T-helper 9 cell (primary cell): ENCODE measurements at places on chromosomes 11 and 22.
A peak's percentile ranks its signal among the peaks of the same experiment; 100 is the strongest.

DNA sequence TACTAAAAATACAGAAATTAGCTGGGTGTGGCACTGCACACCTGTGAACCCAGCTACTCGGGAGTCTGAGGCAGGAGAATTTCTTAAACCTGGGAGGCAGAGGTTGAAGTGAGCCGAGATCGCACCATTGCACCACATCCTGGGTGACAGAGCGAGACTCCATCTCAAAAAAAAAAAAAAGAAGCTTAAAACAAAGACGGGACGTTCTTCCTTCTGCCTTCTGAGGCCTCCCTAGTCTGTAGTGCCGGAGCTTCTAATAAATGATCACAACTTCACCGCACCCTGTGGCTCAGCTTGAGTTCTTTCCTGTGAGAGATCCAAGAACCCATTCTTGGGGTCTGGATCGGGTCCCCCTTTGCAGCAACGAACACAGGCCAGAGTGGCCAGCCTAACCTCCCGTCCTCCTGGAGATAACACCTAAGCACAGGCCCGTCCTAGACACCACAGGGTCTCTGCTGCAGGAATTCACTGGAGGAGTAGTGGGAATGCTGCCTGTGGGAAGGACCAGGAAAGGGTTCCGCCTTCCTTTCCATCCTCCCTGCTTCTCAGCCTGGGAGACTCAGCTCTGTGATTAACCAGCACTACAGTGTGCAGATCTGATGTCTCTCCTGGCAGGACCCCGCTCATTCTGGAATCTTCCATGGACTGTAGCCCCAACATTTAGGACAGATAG is 2.2 kb upstream of the APOBEC3H start:
- no peak for DNase-seq

DNA sequence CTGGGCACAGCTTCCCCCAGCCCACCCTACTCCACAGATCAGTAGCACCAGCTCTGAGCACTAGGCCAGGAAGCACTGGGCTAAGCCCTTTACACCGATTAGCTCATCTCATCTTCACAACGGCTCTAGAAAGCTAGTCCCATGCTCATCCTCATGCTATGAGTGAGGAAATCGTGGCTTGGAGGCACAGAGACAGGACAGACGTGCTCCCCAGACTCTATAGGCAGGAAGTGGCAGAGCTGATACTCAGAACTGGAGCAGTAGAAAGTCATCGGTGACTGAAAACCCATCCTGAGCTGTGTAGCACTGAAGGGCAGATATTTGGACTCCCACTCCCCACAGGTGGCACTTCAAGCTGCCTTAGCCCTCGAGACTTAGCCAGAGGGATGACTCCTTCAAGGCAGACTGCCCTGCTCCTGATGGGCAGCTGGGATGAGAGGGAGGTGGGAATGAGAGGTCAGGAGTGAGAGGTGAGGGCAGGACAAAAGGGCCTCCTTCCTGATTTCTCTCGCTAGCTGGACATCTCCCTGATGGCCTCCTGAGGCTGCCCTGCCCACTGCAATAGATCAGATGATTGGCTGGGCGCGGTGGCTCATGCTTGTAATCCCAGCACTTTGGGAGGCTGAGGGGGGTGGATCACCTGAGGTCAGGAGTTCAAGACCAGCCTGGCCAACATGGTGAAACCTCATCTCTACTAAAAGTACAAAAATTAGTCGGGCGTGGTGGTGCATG is 9.7 kb downstream of the CD5 start:
- DNase-seq, result peak; percentile 40

GRCh38 chr11:113947994-113948393 is 26.9 kb upstream of the HTR3A start:
- no peak for DNase-seq

GRCh38 chr11:71504531-71504930 is 22.5 kb upstream of the KRTAP5-7 start:
- DNase-seq, result no peak

DNA sequence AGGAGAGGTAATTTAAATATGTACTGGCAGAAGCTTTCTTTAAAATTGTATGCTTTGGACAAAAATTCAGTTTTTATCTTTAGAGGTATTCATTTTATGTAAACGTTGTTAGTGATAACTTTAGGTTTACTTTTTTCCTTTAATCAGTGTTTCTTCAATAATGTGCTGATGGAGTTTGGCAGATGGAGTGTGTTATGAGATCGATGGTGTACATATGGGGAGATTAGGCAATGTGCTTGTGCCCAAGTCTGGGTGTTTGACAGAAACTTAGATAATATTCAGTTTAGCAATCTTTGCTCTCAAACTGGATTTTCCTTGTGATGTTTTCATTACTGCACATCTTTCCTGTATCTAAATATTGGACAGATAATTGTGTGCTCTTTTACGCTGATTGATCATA is 425.4 kb downstream of the JRKL start:
- DNase-seq, result no peak
